ENCODE measurements at places on chromosomes 2 and 18. TPM values are rescaled to one million over a fixed set of nuclear protein-coding genes. Genes with fewer than 3 reads are reported as not detected.

The IL1B gene
- 30.8 TPM for total RNA-seq

GRCh38 chr18:58354791-58355190 is 274.1 kb downstream of the ALPK2 start:
- H3K36me3 ChIP-seq: no peaks in the 10 kb centered on the region
- no peak overlapping the region for H3K27ac ChIP-seq
- H3K4me1 ChIP-seq: no peaks in the 10 kb centered on the region

GRCh38 chr2:220891405-220891804 is 680.7 kb downstream of the EPHA4 start:
- no peaks in the 10 kb centered on the region for H3K36me3 ChIP-seq
- H3K27ac ChIP-seq: no peak overlapping the region
- H3K4me3 ChIP-seq: no peak overlapping the region
- no peaks in the 10 kb centered on the region for H3K4me1 ChIP-seq
- peaks cover 5% of the 10 kb centered on the region for H3K27me3 ChIP-seq

DNA sequence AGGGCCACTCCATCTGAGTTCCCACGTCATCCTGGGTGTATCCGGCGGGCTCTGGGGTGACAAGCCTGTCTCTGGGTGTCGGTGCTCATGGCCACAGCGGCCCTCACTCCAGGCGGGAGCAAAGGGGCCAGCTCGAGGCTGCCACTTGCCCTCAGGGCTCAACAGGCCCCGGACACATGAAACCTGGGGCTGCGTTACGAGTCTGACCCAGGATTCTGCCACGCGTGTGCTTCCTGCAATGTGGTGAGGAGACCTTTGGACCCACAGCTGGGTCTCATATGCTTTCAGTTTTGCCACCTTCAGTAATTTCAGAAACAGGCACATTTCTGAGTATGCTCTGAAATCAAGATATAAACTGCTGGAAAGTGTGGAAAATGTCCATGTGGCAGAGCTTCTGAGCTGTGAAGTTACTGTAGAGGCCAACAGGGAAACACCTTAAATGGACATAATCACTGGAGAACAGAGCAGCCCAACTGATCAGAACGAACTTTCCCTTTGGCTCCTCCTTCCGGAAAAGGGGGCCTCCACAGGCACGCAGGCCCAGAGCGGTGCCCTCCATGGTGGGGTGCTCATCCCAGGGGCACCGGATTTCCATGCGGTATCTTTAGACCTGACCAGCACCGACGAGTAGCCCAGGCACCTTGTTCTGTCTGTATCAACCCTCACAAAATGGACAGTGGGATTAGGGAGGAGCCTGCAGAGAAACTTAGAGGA is 14.1 kb downstream of the PER2 start:
- H3K4me3 ChIP-seq: no peak overlapping the region
- DNase-seq: no peak
- no peak overlapping the region for H3K27ac ChIP-seq
- H3K27me3 ChIP-seq: no peaks in the 10 kb centered on the region
- peaks cover 9% of the 10 kb centered on the region for H3K4me1 ChIP-seq

- H3K4me3 ChIP-seq: no peak overlapping the region
- no peaks in the 10 kb centered on the region for H3K36me3 ChIP-seq
Measured at GRCh38 chr18:42157878-42158277, 202.8 kb downstream of the PIK3C3 start.

- H3K4me1 ChIP-seq: no peaks in the 10 kb centered on the region
- H3K27me3 ChIP-seq: peaks cover 23% of the 10 kb centered on the region
Measured at GRCh38 chr2:199757233-199757870, 93.6 kb downstream of the FTCDNL1 start.

DNA sequence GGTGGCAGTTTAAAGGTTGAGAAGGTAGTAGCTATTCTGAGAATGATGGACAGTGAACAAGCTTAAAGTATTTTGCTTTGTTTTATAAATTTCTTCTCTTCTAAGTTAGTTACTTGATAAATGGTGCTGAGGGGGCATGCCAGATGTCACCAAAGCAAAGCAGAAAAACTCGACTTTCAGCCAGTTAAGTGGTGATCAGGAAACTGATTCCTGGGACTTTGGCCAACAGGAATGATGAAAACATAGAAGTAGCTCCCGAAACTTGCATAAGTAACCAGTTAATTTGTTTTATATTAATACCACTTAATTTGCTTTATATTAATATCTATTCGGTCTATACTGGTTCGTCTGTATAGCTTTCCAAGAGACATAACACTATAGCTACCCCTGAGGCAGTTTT is 82.6 kb downstream of the FANCL start:
- no peak overlapping the region for H3K4me3 ChIP-seq
- peaks cover 2% of the 10 kb centered on the region for H3K4me1 ChIP-seq
- no peak overlapping the region for H3K27ac ChIP-seq
- H3K27me3 ChIP-seq: no peaks in the 10 kb centered on the region
